H9 (cell line): ENCODE measurements at places on chromosomes 11 and 22. TPM values are rescaled to one million over a fixed set of nuclear protein-coding genes. Genes with fewer than 3 reads are reported as not detected.

AQP11 gene
- 0.72 and 1.1 TPM in 2 replicates for total RNA-seq

DNA sequence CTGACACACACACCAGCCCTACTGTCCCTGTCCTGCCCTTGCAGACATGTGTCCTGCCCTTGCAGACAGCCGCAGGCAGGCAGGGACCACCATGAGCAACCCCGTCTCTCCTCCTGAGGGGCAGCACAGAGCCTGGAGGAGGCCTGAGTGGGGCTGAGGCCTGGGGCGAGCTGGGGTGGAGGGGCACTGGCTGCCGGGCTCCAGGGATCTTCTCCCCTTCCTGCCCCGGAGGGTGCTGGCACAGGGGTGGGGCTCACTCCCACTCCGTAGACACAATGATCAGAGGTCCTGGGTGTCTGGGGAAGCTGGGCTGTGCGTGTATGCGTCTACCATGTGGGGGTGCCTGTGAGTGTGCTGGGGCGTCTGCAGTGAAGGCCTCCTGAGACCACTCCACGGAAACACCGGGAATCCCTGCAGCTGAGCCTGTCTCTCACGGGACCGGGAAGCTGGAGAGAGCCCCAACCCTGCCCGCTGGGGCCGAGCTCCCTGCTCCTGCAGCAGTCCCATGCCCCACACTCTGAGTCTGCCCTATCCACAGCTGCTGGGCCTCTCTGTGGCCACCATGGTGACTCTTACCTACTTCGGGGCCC lies 588 bp downstream of the TSPAN32 start:
- H3K27ac ChIP-seq, result no peak overlapping the region
- H3K36me3 ChIP-seq, result no peaks in the 10 kb centered on the region
- DNase-seq, result no peak
- no peaks in the 10 kb centered on the region; the same call in 1 of the 2 replicates for H3K4me1 ChIP-seq
- H3K4me3 ChIP-seq, result no peak overlapping the region

OR51E1 gene
- not detected in 2 replicates for total RNA-seq

DNA sequence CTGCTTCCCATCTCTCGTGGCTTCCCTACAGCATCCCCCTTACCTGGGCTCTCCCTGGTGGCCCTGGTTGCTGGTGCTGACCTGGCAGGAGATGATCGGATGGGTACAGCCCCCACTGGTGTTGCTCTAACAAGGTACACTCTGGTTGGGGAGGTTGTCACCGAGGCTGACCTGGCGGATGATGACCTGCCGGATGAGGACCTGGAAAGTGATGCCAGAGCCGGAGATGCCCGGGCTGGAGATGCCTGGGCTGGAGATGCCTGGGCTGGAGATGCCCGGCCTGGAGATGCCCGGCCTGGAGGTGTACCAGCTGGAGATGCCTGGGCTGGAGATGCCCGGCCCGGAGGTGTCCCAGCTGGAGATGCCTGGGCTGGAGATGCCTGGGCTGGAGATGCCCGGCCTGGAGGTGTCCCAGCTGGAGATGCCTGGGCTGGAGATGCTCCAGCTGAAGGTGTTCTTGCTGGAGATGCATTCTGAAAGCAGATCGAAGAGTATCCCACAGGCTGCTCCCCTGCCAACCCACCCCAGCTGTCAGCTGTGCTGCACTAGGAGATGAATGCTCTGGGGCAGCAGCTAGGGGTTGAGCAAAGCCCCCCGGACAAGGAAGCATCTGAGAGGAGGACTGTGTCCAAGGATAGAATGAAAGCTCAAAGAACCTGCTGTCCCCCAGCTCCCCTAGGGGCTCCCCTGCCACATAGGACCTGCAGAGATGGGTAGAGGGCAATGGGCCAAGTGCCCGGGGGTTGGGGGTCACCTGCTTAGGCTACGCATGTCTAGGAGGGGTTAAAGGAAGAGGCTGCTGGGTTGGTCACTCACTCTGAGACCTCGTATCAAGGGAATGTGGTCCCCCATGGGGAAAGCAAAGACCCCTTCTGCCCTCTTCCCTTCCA lies 10.6 kb downstream of the TMPRSS13 start:
- H3K27ac ChIP-seq, result no peak overlapping the region
- no peaks in the 10 kb centered on the region for H3K36me3 ChIP-seq
- H3K4me3 ChIP-seq, result no peak overlapping the region

GRCh38 chr11:94924612-94925011 lies 48.7 kb downstream of the CWC15 start:
- no peaks in the 10 kb centered on the region for H3K27me3 ChIP-seq
- DNase-seq, result no peak
- H3K27ac ChIP-seq, result no peak overlapping the region
- no peak overlapping the region for H3K4me3 ChIP-seq
- no peaks in the 10 kb centered on the region for H3K36me3 ChIP-seq
- H3K4me1 ChIP-seq, result no peaks in the 10 kb centered on the region

GRCh38 chr11:61851900-61852295 lies 23.8 kb downstream of the FADS2 start:
- H3K4me3 ChIP-seq, result no peak overlapping the region
- no peaks in the 10 kb centered on the region for H3K4me1 ChIP-seq
- no peaks in the 10 kb centered on the region for H3K27me3 ChIP-seq
- peaks cover 64% of the 10 kb centered on the region for H3K36me3 ChIP-seq
- no peak overlapping the region for H3K27ac ChIP-seq

DNA sequence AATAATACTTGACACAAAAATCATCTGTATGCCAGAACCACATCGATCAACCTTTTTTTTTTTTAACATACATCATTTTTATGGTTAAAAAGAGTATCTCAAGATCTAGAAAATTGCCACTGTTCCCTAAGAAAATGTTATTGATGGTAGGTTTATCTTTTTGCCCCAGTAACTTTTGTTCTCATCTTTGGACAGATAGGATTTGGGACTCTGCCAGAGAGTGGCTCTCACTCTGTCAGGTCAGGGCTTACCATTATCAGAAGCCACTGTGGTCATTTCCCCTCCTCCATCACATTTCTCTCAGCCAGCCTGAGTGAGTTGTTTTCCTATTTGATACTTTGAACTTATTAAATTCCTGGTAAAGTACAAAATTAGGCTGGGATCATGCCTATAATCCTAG lies 47.9 kb upstream of the YWHAH start:
- no peak for DNase-seq
- no peaks in the 10 kb centered on the region for H3K27me3 ChIP-seq
- peaks cover 5% of the 10 kb centered on the region; the same call in 1 of the 2 replicates for H3K4me1 ChIP-seq
- H3K27ac ChIP-seq, result no peak overlapping the region
- no peak overlapping the region for H3K4me3 ChIP-seq
- peaks cover 21% of the 10 kb centered on the region for H3K36me3 ChIP-seq

APBB1 gene
- total RNA-seq, result 34.8 and 37.0 TPM in 2 replicates

DNA sequence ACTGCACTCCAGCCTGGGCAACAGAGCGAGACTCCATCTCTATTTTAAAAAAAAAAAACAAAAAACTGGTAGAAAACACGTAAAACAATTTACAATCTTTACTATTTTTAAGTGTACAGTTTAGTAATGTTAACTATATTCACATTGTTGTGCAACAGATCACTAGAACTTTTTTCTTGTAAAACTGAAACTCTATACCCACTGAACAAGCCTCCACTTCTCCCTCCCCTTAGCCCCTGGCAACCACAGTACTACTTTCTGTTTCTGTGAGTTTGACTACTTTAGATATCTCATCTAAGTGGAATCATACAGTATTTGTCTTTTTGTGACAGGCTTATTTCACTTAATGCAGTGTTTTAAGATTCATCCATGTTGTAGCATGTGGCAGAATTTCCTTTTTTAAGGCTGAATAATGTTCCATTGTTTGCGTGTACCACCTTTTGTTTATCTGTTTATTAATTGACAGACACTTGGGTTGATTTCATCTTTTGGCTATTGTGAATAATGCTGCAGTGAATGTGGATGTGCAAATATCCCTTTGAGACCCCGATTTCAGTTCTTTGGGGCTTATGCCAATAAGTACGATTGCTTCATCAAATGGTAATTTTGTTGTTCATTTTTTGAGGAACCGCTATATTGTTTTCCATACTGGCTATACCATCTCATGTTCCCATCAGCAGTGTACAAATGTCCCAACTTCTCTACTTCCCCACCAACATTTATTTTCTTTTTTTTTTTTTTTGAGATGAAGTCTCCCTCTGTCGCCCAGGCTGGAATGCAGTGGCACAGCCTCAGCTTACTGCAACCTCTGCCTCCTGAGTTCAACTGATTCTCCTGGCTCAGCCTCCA lies 11.0 kb downstream of the DDB2 start:
- no peak for DNase-seq
- H3K27ac ChIP-seq, result no peak overlapping the region
- H3K36me3 ChIP-seq, result peaks cover 68% of the 10 kb centered on the region
- H3K4me1 ChIP-seq, result no peaks in the 10 kb centered on the region

- no peak overlapping the region for H3K4me3 ChIP-seq
- H3K36me3 ChIP-seq, result no peaks in the 10 kb centered on the region
- H3K4me1 ChIP-seq, result no peaks in the 10 kb centered on the region; the same call in none of the 2 replicates
- no peaks in the 10 kb centered on the region for H3K27me3 ChIP-seq
Observed at GRCh38 chr11:72141066-72141465, 5.5 kb downstream of the FOLR3 start.

TNNT3 gene
- total RNA-seq, result not detected in 2 replicates

CARD10 gene
- total RNA-seq, result 17.1 and 17.7 TPM in 2 replicates

SLC25A18 gene
- 2.3 and 3.0 TPM in 2 replicates for total RNA-seq

GRCh38 chr11:114784216-114784615 lies 105.9 kb downstream of the NXPE2 start:
- H3K36me3 ChIP-seq, result no peaks in the 10 kb centered on the region
- DNase-seq, result no peak
- peaks cover 4% of the 10 kb centered on the region; the same call in 1 of the 2 replicates for H3K4me1 ChIP-seq
- no peaks in the 10 kb centered on the region for H3K27me3 ChIP-seq

DNA sequence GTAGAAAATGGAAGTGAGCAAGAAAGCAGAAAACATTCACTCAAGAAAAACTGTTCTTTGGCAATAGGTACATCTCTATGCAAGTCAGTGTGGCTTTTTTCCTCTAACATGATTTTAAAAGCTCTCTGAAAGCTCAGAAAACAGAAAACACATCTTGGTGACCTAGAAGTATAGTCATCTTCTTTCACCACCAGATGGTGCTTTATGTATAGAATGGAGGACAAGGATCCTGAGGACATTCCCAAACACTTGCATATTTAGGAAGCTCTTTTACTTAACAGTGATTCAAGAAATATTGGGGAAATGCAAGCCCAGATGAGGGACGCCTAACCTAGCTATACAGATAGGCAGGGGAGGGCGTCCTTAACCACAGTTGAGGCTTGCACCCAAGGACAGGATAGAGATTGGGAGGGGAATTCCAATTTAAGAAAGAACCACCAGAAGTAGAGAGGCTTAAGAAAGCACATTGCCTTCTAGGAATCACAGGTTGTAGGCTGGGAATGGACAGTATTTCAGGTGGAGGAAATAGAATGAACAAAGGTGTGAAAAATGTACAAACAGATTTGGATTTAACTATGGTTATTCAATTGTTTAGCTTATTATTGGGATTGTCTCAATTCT lies 13.8 kb upstream of the CCDC81 start:
- DNase-seq, result no peak
- no peak overlapping the region for H3K27ac ChIP-seq
- H3K4me3 ChIP-seq, result no peak overlapping the region
- H3K36me3 ChIP-seq, result no peaks in the 10 kb centered on the region
- H3K4me1 ChIP-seq, result peaks cover 3% of the 10 kb centered on the region; the same call in 1 of the 2 replicates

NLRP14 gene
- 0.07 TPM in 1 of 2 replicates, not detected in the other for total RNA-seq

DNA sequence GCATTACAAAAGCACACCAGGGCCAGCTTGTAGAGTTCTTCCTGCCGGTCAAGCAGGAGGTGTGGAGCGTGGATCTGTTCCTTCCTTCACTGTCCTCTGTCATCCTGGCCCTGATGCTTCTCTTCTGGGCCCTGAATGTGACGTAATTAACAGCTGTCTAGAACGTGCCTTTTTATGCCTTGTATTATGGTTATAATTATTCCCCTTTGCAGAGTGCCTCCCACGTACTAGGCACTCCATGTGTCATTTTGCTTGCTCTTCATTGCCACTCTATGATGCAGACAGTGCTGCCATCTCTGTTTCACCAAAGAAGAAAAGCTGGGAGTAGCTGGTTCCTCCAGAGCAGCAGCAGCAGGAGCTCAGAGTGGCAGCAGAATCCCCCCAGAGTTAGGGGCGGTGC lies 132.1 kb upstream of the TTC12 start:
- H3K4me1 ChIP-seq, result peaks cover 4% of the 10 kb centered on the region; the same call in 1 of the 2 replicates
- no peak for DNase-seq
- H3K4me3 ChIP-seq, result no peak overlapping the region

- no peaks in the 10 kb centered on the region for H3K4me1 ChIP-seq
- no peaks in the 10 kb centered on the region for H3K27me3 ChIP-seq
- no peaks in the 10 kb centered on the region for H3K36me3 ChIP-seq
- DNase-seq, result no peak
- H3K27ac ChIP-seq, result no peak overlapping the region
Observed at GRCh38 chr11:27857588-27857987, 157.3 kb upstream of the BDNF start.

SPDYC gene
- 0.44 and 0.61 TPM in 2 replicates for total RNA-seq

DNA sequence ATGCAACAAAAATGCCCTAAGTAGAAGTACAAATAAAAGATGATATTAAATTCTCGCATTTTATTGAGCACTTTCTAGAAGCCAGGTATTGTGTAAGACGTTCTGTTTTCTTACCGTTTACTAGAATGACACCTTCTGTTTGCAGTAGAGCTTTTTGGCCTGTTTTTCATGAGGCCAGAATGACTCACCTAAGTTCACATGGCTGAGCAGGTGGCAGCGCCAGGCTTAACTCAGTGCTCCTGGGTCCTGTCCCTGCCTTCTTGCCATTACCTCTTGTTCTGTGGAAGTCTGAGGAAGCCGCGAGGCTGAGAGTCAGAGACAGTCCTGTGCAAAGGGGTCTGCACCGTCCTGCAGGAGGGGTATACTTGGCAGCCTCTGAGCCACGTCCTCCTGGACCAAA lies 113.8 kb downstream of the ATXN10 start:
- H3K27me3 ChIP-seq, result no peaks in the 10 kb centered on the region
- no peak for DNase-seq
- no peaks in the 10 kb centered on the region for H3K36me3 ChIP-seq
- no peak overlapping the region for H3K27ac ChIP-seq
- no peak overlapping the region for H3K4me3 ChIP-seq

DNA sequence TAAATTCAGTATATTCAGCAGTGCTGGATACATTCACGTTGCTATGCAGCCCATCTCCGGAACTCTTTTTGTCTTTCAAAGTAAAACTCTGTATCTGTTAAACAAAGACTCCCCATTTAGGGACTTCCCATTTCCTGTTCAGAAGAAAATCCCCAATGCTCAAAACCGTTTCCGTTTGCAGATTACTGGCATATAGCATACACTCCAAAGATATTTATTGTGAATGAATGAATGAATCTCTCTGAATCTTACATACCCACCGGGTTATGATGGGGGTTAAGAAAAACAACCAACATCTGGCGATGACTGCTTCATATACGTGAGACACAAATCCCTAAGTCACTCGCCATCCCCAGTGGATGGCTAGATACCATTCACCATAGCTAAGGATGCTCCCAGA lies 1.6 kb downstream of the THY1 start:
- peak overlapping the region; percentile 97 for H3K4me3 ChIP-seq
- H3K27ac ChIP-seq, result peak overlapping the region; percentile 3
- H3K27me3 ChIP-seq, result no peaks in the 10 kb centered on the region
- no peak for DNase-seq
- H3K36me3 ChIP-seq, result peaks cover 44% of the 10 kb centered on the region

DNA sequence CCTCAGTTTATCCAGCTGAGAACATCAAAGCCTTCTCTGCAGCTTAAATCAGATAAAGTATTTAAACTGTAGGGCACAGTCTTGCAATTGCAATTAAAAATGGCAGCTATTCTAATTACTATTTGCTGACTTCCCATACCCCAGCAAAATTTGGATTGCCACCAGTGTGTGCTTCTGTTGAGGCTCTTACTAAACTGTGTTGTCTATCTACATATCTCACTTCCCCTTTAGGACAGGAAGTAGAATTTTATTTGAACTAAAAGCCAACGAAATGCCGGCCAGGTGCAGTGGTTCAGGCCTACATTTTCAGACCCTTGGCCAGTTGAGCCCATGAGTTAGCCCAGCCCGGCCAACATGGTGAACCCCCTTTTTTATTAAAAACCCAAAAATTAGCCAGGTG lies 7.1 kb downstream of the SAA4 start:
- no peaks in the 10 kb centered on the region for H3K36me3 ChIP-seq
- DNase-seq, result no peak
- H3K27me3 ChIP-seq, result no peaks in the 10 kb centered on the region
- H3K4me3 ChIP-seq, result no peak overlapping the region
- H3K27ac ChIP-seq, result no peak overlapping the region

MRGPRF gene
- 4.0 and 4.3 TPM in 2 replicates for total RNA-seq
